ENCODE measurements at places on chromosomes 4 and X.

DNA sequence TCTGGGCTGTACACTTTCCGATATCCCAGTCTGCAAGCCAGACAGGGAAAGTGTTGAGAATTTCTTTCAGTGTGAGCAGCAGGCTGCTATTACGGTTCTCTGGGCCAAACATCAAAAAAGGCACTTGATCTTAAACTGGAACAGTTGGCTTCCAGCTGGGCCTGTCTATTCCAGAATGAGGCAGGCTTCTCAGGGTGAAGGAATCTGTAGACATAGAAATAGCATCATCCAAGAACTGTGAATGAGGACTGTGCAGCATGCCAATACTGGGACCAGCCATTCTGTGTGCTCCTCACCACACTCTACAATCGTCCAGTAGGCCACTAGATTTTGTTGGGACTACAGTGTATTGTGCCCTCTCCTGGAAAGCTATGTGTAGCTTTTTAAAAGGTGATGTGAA is 31.1 kb downstream of the ART3 start:
- DNase-seq = no peak

DNA sequence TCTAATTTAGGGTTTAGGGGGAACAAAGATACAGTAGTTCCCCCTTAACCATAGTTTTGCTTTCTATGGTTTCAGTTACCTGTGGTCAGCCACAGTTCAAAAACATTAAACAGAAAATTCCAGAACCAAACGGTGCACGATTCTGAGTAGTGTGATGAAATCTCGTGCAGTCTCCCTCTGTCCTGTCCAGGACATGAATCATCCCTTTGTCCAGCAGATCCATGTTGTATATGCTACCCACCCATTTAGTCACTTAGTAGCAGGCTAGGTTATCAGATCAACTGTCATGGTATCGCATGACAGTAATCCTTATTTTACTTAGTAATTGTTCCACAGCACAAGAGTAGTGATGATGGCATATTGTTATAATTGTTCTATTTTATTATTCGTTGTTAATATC is 556.1 kb downstream of the IL1RAPL1 start:
- no peak for DNase-seq

GRCh38 chr4:113368056-113368455 is 318.6 kb downstream of the ANK2 start:
- DNase-seq = no peak

GRCh38 chrX:143854006-143854405 is 29.9 kb upstream of the UBE2NL start:
- DNase-seq = no peak

DNA sequence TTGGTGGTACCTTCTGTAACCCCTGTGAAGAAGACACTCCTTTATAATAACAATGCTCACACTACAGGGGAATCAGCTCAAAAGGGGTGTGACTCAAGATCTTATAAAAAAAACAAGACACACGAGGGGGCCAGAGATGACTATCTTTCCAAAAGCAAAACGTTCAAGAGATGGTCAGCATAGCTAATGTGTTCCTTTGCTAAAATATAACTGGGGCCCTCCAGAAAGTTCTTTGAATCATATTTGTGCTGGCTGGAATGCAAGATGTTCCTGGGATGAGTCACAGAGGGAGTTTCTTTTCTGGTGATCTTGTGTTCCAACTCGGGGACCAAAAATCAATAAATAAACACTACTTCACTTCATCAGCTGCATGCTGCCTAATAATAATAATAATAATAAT is 46.5 kb downstream of the RAI2 start:
- no peak for DNase-seq

GRCh38 chr4:107319386-107319785 is 283.3 kb upstream of the DKK2 start:
- DNase-seq = no peak

- DNase-seq = no peak
These were observed 60.7 kb downstream of the GAB1 start for GRCh38 chr4:143397335-143397734.

DNA sequence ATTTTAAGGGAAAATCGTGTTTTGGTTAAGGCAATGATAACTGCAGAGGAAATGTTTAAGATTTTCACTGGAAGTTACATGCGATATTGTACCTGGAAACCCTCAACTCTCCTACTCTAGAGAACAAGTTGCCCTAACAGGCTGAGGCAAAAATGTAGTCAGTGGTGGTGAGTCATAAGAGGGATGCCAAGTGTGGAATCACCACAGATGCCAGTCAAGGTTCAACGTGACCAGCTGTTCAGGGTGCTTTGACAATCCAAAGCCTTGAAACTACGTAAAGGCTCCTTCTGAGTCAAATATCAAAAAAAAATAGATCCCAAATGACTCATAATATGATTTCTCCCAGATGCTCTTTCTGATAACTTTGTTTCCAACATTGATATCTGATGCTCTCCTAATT is 77.9 kb upstream of the AFF2 start:
- no peak for DNase-seq

- no peak for DNase-seq
These were observed 53.8 kb downstream of the SYNPO2 start for GRCh38 chr4:118942465-118942864.

DNA sequence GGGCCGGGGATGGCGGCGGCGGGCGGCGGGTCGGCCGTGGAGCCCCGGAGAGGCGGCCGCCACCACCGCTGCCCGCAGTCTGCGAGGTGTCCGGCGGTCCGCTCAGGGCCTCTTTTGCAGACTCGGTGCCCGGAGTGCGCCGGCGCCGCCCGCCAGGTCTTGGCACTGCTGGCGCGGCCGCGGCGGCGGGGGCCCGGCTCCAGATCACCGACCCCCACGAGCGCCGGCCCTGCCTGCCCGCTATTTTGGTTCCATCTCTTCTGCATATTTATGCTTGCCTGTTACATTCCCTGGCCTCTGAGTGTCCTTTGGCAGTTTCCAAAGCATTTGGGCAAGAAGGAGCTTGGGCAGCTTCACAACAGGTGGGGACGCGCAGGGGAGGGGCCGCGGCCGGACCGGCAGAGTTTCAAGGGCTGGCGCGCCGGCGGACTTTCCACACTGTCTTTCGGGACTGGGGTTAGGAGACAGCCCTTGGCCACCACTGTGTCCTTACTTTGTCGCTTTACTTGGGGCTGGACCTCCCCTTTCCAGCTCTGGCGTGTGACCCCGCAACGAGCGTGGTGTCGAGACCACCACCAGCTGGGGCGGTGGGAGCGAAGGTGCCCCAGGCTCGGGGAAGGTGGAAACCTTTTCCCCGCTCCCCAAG is 668 bp upstream of the TAPT1 start:
- peak; percentile 4 for DNase-seq

DNA sequence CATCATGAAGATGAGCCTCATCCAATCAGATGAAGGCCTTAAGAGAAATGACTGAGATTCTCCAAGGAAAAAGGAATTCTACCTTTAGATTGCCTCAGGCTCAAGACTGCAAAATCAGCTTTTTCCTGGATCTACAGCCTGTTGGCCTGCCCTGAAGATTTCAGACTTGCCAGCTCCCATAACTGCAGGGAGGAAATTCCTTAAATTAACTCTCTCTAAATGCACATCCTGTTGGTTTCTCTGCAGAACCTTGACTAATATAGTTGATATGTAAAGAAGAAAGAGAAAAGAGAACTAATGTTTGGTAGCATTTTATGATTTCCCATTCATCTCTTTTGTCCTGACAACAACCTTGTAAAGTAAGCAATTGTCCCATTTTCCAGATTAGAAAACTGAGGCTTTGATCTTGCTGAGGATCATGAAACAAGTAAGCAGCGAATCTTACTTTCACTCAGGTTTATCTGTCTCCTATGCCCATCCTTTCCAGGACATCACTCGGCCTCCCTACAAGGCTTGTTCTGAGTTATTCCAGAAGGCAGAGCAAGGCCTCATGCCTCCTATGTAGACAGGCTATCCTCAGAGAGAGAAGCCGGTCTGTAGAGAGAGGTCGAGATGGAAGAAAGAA is 115.0 kb upstream of the LDB2 start:
- no peak for DNase-seq

- DNase-seq = no peak
These were observed 23.6 kb downstream of the SH3KBP1 start for GRCh38 chrX:19863857-19864223.

- DNase-seq = no peak
These were observed 90.0 kb upstream of the AFAP1 start for GRCh38 chr4:8029689-8030088.

DNA sequence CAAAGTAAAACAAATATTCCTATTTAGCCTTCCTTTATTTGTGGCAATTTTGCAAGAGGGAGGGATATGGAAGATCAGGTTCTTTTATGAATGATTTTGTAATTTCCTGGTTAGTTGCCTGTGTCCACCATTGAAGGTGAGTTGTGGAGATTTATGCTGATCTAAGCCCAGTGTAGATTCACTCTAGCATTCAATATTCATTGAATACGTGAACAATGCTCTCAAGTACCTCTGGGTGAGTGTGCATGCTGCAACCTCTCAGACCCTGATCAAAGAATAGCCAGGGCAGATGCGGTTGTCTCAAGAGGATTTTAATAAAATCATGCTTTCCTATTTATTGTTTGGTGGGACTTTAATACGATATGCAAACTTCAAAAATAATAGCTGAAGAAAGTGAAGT is 628.4 kb downstream of the SPRY1 start:
- no peak for DNase-seq

Data from activated gamma-delta T cell treated with anti-CD3 and anti-CD28 coated beads, Interleukin-2, amount 50 U/mL, for 16 hours (primary cell).